CD4-positive, alpha-beta T cell treated with Interleukin-10 for 1 hour (primary cell): ENCODE measurements at places on chromosomes 11 and 22.

DNA sequence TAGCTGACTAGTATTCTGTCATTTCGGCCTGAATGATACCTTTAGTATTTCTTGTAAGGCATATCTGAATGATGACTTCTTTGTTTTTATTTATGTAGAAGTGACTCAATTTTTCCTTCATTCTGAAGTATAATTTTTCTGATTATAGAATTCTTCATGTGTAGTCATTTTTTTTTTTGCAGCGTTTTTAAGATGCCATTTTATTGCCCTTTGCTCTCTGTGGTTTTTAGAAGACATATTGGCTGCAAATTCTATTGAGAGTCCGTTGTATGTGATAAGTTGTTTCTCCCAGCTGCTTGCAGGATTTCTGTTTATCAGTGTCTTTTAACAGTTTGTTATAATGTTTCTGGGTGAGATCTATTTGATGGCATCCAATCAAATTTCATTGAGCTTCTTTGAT lies 1224.8 kb downstream of the JRKL start:
- no peak for DNase-seq

DNA sequence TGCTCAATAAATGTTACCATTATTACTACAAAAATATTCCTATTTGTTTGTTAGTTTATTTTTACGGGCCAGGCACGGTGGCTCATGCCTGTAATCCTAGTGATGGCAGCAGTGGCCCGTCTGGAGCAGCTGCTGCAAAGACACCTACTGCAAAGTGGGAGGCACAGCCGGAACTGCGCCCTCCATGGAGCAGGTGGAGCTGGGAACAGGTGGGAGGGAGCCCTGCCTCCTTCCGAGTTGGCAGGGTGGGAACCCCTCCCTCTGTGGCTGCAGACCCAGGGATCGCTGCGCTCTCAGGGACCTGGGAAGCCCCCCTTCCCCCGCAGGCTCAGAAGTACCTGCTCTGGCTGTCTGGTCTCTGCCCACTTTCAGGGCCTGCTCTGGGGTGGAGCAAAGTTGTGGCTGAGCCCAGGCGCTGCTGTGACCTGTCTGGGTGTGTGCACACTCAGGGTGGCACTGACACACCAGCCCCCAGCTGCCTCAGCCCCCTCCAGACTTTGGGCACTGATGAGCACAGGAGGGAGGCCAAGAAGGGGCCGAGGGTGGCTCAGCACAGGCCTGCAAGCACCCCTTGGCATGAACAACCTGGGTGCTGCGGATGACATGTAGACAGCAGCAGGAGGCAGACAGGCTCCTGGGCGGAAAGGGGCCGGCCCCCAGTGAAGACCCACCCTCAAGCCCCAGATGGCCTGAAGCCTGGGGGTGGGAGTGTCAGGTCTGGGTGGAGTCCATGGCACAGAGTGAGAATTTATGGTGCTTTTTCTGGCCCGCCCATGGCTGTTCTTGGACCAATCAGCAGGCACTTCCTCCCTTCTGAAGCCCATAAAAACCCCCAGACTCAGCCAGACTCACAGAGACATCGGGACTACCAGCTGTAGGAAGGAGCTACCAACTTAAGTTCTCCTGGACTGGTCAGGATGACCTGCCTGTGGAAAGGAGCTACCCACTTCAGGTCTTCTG lies 103.7 kb upstream of the CLMP start:
- no peak for DNase-seq

DNA sequence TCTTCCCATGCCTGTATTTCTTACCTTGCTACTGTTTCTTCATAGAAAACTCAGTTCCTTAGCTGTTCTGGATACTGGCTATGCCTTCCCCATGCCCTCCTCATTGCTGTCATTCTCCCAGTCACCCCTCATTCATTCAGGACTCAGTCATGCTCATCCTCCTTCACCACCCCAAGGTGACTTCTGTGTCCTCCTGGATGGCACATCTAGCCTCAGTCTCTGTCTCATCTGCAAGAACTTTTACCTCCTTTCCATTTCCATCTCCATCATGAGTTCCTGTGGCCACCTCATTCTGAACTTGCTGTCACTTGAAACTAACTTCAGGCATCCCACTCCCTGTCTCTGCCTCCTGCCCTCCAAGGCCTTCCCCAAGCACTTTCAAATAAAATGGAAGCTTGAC lies 42.3 kb downstream of the PANX1 start:
- no peak for DNase-seq

GRCh38 chr11:71530602-71531001 lies 3.5 kb downstream of the KRTAP5-7 start:
- no peak for DNase-seq

DNA sequence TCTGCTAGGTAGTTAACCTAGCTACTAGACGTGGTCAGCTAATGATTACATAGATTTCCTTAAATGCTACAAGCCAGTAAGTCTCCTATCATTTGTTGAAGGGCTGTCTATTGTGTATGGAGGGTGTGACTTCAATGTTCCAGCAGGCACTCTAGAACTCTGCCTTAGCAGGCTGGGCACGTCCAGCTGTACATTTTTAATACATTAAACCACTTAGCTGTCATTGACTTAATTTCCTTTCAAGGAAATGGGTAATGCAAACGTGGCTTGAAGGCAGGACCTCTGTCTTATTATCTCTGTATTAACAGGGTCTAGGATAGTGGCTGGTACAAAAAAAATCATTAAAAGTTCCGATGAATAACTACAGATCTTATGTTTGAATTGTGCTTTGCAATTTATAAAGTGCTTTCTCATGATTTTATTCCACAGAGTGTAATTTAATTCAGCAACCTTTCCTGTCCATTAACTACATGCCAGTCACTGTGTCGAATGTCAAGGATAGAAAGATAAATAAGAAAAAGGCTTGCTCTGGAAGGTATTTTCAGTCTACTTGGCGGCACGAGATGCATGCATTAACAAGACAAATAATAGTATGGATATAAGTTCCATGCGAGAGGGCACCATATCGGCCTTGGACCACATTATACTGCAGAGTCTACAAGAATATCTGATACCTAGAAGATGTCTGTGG lies 60.3 kb downstream of the APOL3 start:
- no peak for DNase-seq

DNA sequence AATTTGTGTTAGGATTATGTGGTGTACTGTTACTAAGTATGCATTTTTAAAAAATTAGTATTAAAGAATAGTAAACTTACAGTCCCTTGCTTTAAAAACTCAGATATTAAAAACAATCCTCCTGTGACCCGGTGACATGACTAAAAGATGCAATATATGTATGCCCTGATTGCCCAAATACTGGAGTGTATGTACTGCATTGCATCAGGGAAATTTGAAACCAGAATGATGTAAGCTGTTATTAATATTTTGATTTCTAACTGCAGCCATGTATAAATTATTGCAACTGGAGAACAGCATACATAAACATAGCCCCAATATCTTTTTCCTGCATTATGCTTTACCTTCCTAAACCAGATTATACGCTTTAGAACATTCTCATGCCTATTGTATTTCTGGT lies 3.7 kb upstream of the HSPA8 start:
- no peak for DNase-seq

- DNase-seq = no peak
Measured at GRCh38 chr11:127037596-127037995, 37.0 kb upstream of the KIRREL3 start.

GRCh38 chr11:122701143-122701542 lies 45.6 kb downstream of the UBASH3B start:
- DNase-seq = no peak

DNA sequence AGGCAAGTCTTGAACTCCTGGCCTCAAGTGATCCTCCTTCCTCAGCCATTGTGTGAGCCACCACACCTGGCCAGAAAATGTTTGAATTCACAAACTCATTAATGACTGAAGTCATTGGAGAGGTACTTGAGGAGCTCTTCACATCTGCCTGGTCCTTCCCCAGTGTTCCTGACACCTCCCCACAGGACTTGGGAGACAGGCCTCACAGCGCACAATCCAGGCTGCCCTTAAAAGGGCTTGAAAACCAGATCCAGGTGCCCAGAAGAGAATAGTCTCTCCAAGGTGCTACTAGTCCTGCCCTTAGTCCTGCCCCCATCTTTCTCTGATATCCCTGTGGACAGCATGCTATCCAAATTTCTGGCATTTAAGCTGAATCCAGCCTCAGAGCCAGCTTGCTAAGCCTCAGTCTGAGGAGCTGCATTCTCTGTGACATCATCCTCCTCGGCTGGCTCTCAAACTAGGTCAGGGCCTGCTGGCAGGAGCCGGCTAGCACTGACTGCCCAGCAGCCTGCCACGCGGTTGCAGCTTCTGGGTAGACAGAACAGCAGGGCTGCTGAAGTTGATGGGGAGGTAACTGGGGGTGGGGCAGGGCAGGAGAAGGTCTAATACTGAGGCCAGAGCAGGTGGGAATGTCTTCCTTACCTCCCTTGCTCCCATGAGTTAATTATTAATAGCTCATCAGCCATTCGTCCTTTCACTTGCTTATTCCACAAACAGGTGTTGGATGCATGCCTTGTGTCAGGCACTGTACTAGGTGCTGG lies 35.3 kb upstream of the NECTIN1 start:
- DNase-seq = no peak

DNA sequence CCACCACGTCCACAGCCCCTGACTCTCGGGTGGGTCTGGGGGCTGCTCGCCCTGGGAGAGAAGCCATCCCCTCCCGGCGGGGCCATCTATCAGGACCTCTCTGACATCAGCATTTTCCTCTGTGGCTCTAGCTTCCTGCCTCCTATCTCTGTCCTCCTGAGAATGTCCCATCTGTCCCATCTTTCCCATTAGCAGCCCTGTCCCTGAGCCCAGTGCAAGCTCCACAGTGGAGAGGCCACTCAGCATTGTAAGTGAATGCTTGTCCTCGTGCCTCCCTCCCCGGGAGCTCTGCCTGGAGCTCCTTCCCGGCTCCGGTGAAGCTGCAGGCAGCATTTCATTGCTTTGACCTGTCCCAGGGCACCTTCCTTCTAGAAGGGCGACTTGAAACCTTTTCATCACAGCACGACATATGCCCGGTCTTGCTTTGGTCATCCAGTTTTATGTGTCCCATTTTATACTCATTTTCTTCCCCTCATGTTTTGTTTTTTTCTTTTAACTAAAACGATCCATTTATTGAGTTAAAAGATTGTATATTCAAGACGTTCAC lies 49.7 kb downstream of the RTN4R start:
- no peak for DNase-seq

- DNase-seq = no peak
Measured at GRCh38 chr22:17152340-17152739, 6.7 kb downstream of the HDHD5 start.

DNA sequence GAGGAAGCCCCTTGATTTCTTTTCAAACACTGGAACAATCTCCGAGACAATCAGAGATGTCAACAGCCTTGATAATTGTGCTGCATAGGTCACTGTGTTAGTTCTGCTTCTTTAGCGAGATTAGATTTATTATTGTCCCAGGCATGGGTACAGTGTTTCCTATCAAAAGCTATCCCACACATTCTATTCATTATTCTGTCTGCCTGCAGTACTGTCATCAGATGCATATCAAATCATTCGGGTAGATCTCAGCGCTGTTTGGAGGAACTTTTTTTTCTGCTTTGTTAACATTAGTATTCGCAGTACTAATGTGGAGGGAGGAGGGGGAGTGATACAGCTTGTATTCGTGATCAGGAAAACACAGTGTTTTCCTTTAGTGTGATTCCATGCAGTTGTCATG lies 208.0 kb downstream of the C11orf91 start:
- no peak for DNase-seq

- no peak for DNase-seq
Measured at GRCh38 chr22:49951000-49951677, 9.4 kb upstream of the PIM3 start.

- no peak for DNase-seq
Measured at GRCh38 chr22:28488825-28489224, 190.8 kb downstream of the TTC28 start.

GRCh38 chr22:45516923-45517675 lies 14.4 kb downstream of the FBLN1 start:
- DNase-seq = no peak

GRCh38 chr11:6576471-6577373 lies 26.7 kb downstream of the RRP8 start:
- DNase-seq = no peak

- no peak for DNase-seq
Measured at GRCh38 chr11:99631618-99632017, 610.9 kb downstream of the CNTN5 start.

DNA sequence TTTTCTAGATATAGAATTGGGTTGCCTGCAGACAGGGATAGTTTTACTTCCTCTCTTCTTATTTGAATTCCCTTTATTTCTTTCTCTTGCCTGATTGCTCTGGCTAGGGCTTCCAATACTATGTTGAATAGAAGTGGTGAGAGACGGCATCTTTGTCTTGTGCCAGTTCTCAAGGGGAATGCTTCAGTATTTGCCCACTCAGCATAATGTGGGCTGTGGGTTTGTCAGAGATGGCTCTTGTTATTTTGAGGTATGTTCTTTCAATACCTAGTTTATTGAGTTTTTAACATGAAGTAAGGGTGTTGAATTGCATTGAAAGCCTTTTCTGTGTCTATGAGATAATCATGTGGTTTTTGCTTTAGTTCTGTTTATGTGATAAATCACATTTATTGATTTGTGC lies 273.9 kb upstream of the CHORDC1 start:
- no peak for DNase-seq

DNA sequence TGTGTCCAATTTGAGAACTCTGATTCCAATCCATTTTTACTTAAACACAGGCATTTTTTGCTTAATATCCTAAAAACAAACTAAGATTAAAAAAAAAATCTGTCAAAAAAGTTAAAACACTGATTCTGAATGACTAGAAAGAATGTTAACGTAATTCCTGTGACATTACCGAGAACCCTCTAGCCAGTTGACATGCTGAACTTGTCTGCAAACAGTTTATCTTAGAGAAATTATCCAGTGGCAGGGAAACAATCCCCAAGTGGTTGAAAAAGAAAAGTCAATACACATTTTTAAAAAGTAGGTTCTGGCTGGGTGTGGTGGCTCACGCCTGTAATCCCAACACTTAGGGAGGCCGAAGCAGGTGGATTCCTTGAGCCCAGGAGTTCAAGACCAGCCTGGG lies 11.6 kb downstream of the KMT5B start:
- no peak for DNase-seq

GRCh38 chr11:44016131-44016530 lies 31.6 kb upstream of the ACCSL start:
- no peak for DNase-seq

DNA sequence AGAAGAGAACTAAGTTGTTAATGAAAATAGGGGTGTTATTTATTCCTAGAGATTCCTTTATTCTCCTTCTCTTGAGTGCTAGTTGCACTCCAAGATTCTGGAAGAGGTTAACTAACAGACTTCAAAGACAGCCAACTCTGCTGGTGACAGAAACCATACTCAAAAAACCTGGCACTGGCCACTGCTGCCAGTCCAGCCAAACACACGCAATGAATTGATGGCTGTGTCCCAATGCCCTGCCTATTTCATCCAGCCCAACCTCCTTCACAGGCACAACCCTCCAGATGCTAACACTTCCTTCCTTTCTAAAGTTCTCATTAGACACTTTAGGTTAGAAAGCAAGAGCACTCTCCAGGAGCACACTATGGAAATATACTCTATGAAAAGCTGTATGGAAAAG lies 150.8 kb upstream of the C11orf58 start:
- no peak for DNase-seq
